Hindlimb muscle (tissue), 1 donor: ENCODE measurements at places on chromosomes 6 and 20. TPM values are rescaled to one million over a fixed set of nuclear protein-coding genes. Genes with fewer than 3 reads are reported as not detected.
A peak's percentile ranks its signal among the peaks of the same experiment; 100 is the strongest.

DNA sequence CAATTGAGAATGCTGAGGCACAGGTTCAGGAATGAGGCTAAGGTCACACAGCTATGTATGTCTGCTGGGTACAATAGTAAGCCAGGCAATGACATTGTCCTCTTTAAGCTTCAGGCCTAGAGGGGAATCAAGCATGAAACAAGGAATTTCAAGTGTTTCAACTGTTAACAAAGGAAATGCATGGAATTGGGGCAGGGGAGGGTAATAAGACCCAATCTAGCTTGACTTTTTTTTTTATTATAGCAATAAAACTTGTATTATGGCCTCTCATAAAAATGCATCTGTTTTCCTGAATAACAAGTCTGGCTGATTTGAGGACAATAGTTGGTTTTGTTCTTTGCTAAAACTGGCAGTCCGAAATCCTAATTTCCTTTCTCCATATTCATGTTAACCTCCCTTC is 336.7 kb downstream of the CBLN4 start:
- DNase-seq: no peak

- DNase-seq: no peak
Observed at GRCh38 chr20:32460683-32461320, 102.7 kb downstream of the ASXL1 start.

- DNase-seq: peak; percentile 84
Observed at GRCh38 chr20:13995086-13995665, at the start of gene MACROD2. MACROD2 (plus strand) TSS chr20:13995516.

DNA sequence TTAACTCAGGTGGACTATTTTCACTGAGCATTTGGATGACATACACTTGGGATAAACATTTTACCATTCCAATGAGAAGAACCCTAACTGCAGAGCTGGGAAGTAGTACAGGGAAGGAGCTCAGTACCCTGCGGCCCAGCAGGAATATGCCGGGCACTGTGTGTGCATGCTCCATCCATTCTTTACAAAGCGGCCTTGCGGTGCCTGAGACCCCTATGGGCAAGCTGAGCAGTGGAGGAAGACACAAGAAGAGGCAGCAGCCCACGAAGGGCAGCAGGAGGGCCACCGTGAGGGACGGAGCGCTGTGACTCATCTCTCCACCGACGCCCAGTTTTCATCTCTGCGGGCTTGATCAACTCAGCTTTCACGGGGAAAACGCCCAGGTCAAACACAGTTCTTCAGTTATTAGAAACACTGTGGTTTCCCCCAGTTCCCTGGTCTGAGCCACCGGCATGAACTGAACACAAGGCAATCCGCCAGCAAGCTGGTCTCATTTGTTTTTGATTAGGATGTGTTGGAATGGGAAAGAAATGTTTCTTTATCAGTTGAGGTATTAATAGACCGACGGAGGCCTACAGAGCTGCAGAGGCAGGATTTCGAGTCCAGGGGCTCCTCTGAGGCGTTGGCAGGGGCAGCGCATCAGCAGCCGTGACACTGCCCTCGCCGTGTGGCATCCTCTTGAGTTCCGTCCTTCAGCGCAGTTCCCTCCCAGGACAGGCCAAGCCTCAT is 44.9 kb downstream of the IRF4 start:
- no peak for DNase-seq

DNA sequence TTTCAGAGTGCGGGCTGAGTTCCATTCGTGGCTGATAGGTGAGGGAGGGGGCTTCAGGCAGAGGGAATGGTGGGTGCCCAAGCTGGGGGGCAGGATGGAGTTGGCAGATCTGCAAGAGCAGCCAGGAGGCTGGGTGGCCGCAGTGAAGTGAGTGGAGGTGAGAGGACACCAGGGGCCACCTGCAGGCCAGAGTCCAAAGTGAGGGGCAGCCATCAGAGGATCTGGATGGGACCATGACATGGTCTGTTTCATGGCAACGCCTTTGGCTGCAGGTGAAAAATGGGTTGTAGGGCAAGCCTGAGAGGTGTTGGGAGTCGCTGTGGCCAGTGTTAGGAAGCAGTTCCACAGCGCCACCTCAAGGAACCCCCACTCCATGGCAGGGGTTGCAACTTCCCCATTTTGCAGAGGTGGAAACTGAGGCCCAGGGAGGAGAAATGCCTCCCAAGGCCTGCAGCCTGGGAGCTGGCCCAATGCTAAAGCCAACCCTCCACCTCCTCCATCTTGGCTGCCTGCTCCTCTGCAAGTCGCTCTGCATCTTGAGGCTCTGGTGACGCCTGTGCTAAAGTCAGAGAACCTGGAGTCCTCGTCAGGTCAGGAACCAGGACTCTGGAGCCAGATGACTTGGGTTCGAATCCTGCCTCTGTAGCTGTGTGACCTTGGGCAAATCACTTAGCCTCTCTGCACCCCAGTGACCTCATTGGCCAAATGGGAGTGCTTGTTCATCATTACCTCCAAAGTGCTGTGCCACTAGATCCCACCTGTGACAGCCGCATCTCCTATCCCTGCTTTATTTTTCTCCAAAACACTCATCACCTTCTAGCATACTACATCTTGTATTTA is 153.8 kb downstream of the CEBPB start:
- DNase-seq: no peak

GRCh38 chr20:40669692-40670091 is 19.3 kb downstream of the MAFB start:
- DNase-seq: no peak

Gene SMIM28
- not detected for polyA plus RNA-seq

DNA sequence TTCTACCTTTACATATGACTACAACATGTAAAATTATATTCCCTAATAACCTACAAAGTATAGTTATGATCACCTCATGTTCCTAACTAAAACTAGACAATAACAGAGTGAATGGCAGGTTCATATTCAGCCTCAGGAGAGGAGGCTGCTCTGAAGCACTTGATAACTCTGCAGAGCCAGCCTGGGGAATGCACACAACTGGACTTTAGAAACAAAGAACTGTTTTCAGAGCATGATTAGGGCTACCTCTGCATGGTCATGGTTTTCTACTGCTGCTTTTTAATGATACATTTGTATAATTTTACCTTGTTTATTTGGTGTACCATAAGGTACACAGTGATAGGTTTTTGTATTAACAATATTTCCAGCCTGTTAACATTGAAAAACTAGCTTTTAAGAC is 50.3 kb downstream of the TRPC4AP start:
- no peak for DNase-seq

DNA sequence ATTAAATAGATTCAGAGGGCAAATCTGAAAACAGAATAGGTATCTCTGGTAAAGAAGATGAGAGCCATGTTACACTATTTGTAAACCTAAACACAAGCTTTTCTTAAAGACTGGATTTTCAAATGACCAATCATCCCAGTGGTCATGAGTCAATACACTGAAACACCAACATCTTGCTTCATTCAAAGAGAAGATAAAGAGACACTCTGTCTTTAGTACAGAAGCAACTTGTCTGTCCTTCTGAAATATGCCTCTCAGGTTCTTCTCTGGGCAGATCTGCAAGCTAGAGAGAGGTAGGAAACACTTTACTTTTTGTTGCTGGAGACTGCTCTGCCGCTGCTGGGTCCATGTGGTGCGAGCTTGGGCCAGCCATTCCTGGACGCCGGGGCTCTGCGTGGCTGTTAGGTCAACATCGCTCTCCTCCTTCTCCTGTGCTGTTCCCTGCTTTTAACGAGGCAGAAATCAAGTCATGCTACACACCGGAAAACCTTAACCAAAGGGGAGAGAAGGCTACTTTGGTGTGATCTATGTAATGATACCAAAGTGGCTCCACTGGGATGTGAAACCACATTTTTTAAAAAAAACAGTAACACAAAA is 368.2 kb downstream of the SYNE1 start:
- DNase-seq: no peak

GRCh38 chr6:117469356-117469755 is 13.1 kb upstream of the DCBLD1 start:
- DNase-seq: no peak

DNA sequence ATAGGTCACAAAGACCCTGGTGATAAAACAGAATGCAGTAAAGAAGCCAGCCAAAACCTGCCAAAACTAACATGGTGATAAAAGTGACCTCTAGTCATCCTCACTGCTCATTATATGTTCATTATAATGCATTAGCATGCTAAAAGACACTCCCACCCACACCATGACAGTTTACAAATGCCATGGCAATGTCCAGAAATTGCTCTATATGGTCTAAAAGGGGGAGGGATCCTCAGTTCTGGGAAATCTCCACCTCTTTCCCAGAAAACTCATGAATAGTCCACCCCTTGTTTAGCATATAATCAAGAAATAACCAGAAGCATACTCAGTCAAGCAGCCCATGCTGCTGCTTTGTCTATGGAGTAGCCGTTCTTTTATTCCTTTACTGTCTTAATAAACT is 40.4 kb upstream of the MC3R start:
- DNase-seq: no peak

DNA sequence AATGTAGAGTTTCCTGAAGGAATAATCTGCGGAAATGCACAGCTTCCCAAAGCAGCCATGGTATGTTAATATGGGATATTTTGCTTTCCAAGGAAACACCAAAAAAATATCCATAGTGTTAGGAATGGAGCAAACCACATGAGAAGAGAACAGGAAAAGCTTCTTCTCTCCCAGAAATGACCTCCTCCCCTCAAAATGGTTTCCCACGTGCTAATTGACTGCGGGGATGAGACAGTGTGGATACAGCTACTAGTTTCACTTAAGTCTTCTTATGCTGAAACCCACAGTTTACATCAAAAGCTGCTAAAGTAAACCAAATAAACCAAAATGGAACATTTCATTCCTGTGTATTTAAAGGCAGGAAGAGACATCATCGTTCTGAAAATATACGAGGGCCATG is 69.4 kb downstream of the FYN start:
- peak; percentile 44 for DNase-seq

DNA sequence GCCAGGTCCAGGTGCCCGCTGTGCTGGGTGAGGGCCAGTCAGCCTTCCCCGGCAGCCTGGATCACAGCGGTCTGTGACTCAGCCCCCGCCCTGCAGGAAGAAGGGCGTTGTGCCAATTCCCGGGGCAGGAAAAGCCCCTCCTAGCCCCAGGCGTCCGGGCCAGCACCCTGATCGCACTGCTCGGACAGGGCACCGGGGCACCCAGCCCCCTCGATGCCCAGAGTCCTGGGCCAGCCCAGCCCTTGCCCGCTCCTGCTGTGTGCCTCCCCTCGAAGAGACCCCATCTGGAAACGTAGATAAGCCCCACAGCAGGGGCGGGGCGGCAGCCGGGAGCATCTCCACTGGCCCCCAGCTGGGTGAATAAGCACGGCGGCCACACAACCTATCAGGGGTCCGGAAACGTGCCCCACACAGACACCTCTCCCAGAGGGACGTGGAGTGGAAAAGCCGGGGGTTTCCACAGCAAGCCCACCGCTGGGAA is 9.9 kb downstream of the LAMA5 start:
- no peak for DNase-seq

GRCh38 chr6:163707387-163708355 is 293.2 kb downstream of the QKI start:
- DNase-seq: no peak

Gene PACRG
- 1.7 TPM for polyA plus RNA-seq

Gene GFOD1
- 3.4 TPM for polyA plus RNA-seq

DNA sequence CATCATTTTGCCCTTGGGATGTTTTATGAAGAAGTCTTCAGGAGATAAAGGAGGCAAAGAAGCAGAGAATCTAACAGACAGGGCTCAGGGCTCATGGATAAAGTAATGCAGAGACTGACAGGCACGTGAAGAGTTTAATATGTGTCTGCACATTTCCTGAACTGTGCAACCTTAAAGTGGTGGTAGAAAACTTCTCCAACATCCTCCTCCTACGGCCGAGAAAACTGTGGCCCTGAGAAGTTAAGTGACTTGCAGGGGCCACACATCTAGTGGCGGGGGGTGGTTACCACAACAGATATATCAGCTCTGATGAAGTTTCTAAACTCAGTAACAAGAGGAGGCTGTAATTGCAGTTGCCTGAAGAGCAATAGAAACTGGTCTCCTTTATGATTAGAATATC is 61.0 kb downstream of the SOBP start:
- no peak for DNase-seq

GRCh38 chr6:131642987-131643611 is 6.0 kb downstream of the ENPP3 start:
- DNase-seq: no peak

Gene IRAK1BP1
- polyA plus RNA-seq: 3.4 TPM

DNA sequence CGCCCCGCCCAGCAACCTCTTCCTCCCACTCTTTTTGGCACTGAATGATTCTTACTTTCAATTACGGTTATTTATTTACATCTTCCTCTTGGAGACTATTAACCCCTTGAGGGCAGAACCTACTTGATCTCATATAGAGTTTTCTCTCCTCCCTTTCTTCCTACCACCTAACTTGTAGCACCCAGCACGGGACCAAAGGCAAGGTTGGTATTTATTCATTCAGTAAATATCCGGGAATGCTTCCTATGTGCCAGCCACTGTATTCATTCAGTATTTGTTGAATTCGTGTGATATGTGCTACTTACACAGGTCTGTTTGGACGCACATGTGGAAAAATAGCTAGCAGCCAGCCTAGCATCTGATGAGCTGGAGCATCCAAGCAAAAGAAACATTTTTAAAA is 1.3 kb upstream of the CNKSR3 start:
- DNase-seq: no peak

GRCh38 chr20:48908656-48909319 is 12.7 kb upstream of the ARFGEF2 start:
- DNase-seq: no peak

Gene COL9A1
- 4.1 TPM for polyA plus RNA-seq

- DNase-seq: no peak
Observed at GRCh38 chr20:49627329-49627761, 59.4 kb upstream of the PTGIS start.

- DNase-seq: no peak
Observed at GRCh38 chr20:34222208-34222607, 19.0 kb upstream of the ASIP start.

GRCh38 chr6:31791324-31792089 is 4.0 kb downstream of the VARS1 start:
- DNase-seq: no peak

DNA sequence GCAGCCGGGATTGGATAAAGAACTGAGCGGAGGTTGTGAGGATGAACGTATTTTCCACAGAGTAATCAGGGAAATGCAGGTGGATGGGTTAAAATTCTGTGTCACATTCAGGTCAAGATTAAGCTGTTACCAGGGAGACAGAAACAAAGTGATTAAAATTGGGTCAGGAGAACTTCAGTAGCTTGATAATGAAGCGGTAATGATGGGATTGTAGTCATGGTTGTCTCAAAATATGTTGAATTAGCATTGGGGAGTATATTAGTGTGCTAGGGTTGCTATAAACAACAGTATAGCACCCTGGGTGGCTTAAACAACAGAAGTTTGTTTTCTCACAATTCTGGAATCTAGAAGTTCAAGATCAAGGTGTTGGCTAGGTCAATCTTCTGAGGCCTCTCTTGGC is 155.5 kb downstream of the GJA1 start:
- DNase-seq: no peak

Gene SRSF12
- polyA plus RNA-seq: 3.1 TPM

- peak; percentile 14 for DNase-seq
Observed at GRCh38 chr20:56247954-56248782, at the start of gene MC3R. MC3R (plus strand) TSS chr20:56248732; CDS start chr20:56248844, 112 bp downstream.

Gene STK4
- 9.2 TPM for polyA plus RNA-seq

DNA sequence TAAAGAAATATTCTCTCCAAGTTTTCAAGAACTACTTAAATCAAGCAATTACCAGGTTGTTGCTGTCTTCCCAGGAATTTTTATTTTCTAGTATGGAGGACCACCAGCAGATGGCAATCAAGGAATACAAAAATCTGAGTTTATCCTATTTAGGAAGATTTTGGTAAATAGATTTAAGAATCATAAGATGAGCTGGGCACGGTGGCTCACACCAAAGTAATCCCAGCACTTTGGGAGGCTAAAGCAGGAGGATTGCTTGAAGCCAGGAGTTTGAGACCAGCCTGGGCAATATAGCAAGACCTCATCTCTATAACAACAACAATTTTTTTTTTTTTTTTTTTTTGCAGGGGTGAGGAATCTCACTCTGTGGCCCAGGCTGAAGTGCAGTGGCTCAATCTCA is 19.3 kb upstream of the SEC63 start:
- peak; percentile 32 for DNase-seq
